ENCODE measurements at places on chromosomes 1 and 21.
A peak's percentile ranks its signal among the peaks of the same experiment; 100 is the strongest.

- no peak for DNase-seq
Measured at GRCh38 chr1:172278478-172278877, 142.0 kb upstream of the C1orf105 start.

- no peak for DNase-seq
Measured at GRCh38 chr21:16079830-16080229, 350.0 kb downstream of the USP25 start.

DNA sequence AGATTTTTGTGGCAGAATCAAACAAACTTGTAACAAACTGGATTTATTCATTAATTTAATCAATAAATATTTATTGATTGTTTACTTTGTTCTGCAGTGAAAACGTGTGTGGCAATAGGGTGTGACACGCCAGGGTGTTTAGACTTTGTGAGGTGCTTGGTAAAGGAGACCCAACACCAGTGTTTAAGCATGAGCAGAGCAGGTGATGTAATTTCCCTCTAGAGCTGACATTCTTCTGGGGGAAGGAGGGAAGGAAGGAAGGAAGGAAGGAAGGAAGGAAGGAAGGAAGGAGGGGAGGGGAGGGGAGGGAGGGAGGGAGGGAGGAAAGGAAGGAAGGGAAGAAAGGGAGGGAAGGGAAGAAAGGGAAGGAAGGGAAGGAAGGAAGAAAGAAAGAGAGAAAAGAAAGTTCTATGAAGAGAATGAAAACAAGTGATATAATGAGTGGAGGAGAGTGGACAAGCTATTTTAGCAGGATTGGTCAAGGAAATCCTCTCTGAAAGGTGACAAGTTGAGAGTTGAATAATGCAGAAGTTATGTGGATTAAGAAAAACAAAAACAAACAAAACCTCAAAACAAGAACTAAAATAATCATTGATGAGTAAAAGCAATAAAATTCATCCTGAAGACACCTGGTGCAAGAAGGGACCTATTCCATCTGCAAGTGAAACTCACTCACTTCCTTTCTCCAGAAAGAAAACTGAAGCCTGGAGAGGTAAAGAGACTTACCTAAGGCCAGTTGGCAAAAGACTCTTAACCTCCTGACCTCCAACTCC, 60.8 kb downstream of the TSEN15 start:
- DNase-seq, result no peak

- DNase-seq, result no peak
Measured at GRCh38 chr1:100322436-100323211, 29.7 kb upstream of the CDC14A start.

DNA sequence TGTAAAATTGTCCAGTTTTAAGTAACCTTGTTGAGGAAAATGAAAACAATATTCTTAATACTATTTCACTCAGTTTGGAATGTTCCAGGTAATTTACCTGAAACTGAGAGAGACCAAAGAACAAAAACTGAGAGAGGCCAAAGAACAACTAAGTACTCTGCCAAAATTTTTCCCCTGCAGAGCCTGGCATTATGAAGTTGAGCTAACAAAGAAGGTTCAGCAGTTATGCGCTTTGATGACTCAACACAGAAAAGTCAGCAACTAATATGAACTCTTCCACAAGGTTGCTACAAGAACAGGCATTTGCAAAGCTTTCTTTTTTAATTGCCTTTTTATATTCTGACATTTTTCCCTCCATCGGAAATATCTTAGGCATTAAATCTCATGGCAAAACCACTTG, 270.9 kb downstream of the CHRM3 start:
- no peak for DNase-seq

DNA sequence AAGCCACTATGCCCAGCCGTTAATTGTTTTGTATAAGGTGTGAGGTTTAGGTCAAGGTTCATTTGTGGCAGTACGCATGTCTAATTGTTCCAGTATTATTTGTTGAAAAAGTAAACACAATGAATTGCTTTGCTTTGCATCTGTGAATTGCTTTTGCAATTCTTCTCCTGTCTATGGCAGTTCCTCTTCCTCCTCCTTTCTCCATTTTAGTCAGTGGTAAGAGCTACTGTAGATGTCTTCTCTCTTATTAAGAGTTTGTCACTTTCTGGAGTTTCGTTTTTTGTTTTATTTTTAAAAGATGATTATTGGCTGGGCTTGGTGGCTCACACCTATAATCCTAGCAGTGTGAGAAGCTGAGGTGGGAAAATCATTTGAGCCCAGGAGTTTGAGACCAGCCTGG, 29.2 kb downstream of the C1orf185 start:
- no peak for DNase-seq

DNA sequence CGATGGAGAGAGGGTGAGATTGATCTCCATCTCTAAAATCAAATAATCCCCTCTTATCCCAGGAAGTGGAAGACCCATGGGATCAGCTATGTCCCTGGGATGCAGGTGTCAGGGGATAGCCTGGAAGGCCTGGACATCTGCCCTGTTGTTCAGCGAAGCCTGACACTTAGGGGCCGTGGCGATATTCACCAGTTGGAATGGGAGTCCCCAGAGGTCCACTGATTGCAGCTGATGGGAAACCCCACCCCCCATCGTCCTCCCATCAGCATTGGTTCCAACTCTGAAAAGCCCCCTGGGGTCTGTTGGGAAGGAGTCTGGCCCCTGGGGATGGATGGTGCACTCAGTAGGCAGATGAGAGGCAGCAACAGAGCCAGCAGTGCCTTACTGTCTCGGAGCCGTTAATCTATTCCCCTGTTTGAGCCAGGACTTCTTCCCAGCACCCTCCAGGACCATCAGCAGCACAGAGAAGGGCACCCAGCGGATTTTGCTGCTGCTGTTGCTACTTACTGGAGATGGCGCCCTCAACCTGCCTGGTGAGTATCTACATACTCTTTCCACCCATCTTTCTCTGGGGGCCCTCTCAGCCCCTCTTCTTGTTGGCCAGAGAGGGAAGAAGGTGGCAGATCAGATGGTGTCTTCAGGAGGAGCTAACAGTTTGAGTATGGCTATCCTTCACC, 13.4 kb downstream of the CATSPER4 start:
- no peak for DNase-seq

GRCh38 chr1:61453111-61453961, 271.6 kb downstream of the TM2D1 start:
- DNase-seq, result peak; percentile 4

DNA sequence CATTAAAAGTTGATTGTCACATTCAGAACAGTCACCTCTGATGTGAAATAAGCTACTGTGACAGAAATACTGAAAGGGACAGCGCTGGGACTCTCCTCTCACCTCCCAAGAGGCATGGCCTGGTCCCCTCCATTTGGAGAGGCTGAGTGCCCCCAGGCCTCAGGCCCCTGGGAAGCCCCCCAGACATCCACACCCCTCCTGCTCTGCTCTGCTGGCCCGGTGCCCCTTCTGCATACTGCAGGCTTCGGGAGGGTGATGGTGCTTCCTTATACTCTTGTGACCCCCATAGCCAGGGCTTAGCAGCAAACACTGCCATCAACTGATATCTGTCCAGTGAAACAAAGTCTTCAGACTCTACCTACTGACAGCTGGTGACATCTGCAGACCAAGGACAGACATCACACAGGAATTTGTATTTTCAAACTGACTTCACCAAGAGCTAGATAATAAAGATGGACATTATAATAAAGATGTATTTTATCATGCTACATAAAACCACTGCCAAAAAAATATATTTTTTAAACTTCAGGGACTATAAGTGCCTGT, 36.9 kb downstream of the C2CD2 start:
- DNase-seq, result no peak

GRCh38 chr1:186761358-186761757, 67.4 kb upstream of the PLA2G4A start:
- DNase-seq, result no peak

DNA sequence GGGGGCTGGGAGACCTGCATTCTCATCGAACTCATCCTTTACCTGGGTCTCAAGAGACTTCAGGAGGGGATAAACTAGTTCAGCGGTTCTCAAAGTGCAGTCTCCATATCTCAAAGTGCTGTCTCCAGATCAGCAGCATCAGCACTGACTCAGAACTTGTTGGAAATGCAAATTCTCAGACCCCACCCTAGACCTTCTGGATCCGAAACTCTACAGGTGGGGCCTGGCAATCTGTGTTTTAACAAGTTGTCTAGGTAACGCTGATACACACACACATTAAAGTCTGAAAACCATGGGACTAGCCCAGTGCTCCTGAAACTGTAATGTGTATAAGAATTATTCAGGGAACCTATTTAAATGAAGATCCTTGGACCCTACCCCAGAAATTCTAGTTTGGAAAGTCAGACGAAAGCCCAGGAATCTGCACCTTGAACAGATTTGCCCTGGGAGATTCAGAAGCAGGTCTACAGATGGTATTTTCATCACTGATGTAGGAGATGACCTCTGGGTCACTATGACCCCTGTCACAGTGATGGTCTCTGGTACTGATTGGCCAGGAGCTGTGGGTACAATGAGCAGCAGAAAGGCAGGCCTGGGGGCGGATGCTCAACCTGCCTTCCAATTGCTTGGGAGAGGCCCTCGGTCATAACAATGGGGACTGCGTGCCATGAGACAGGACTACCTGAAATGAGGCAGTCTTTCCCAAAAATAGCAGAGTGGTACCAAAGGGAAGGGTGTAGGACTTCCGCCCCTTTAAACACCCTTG, 127.2 kb downstream of the FAM78B start:
- no peak for DNase-seq

DNA sequence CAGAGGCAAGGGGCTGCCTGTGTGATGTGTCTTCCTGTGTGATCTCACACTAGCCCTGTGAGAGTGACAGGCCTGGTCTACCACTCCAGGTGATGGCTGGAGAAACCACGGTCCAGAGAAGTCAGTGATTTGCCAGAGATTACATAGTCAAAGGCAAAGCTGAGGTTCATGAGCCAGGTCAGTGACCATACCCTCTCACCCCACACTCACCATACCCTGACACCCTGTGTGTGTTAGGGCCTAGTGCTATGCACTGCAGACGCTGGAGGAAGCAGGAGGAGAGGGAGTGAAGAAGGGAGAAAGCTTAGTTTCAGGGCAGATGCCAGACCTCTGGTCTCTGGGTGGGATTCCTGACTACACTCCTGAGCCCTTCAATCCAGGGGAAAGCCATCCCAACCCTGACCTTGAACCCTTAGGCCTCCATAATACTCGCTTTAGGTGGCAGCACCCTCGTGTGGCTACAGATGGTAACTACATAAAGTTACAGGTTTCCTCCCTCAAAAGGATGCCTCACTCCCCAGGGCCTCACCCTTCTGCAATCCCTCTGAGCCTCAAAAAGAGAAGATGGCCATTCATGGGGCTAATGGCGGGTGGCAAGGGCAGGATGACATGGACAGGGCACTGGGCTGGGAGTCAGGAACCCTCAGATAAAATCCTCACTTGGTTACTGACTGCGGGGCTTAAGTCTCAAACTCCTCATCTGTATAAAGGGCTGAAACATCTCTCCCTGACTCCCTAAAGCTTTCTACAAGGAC, 20.8 kb upstream of the SDC3 start:
- DNase-seq, result no peak

DNA sequence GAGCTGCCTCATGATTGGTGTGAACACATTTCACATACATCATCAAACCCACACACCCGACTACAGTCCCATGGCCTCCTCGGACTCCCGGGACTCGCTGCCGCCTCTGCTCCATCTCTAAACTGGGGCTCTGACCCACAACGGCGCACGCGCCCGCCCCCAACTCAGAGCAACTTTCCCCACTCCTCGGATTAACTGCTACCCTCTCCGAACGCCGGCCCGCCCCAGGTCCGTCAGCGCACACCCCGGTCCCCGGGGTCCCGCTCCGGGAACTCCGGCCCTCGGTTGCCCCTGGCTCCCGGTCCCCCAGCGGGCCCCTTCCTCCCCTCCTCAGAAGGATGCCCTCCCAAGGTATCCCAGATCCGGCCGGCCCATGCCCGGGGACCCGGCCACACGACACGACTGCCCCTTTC, 740 bp downstream of the DSTYK start:
- no peak for DNase-seq

- DNase-seq, result no peak
Measured at GRCh38 chr1:11671544-11672286, 7.7 kb downstream of the FBXO6 start.

GRCh38 chr1:189675712-189676244, 801.9 kb downstream of the BRINP3 start:
- DNase-seq, result no peak

DNA sequence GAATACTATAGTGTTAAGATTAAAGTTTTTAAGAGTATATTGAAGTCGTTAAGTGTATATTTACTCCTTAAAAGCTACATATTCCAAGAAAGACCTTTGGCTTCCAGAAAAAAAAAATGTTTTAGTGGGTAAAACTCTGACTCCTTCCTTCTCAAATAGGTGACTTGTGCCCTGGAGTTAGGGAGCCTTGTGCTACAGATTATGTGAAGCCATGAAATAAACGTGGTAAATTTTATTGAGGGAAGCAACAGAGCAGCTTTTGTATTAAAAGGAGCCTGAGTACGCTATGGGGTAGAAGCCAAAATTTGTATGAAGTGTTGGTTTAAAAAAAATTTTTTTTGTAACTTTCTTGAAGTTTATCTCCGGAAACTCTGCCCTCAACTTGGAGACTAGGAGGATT, 994 bp downstream of the RO60 start:
- no peak for DNase-seq

DNA sequence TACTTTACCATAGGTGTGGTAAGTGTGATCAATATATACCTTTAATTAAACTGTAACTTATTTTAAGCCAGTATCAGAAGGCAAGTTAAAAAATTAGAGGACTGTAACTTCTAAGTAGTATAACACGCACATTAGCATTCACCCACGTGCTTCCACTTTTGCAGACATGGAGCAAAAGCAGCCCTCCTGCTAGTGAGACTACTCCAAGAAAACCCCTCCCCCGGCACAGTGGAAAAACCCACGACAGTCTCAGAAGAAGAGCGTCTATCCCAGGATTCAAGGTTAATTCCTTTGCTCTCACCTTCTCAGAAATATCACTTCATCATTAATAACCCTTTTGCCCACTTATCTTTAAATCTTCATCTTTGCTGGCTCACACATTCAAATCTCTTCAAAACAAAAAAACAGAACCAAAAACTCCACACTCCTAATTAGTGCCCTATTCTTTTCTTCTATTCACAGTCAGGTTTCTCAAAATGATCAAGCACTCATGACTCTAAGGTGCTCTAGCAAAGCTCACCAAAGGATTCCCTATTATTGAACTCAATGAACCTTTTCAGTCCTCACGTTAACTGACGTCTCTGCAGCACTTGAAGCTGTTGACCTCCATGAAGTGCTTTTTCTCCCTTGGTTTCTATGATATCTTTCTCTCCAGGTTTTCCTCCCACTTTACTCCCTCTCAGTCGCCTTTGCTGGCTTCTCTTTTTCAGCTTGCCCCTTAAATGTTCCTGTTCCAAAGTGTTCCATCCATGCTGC, 213.5 kb downstream of the SMYD3 start:
- DNase-seq, result no peak

DNA sequence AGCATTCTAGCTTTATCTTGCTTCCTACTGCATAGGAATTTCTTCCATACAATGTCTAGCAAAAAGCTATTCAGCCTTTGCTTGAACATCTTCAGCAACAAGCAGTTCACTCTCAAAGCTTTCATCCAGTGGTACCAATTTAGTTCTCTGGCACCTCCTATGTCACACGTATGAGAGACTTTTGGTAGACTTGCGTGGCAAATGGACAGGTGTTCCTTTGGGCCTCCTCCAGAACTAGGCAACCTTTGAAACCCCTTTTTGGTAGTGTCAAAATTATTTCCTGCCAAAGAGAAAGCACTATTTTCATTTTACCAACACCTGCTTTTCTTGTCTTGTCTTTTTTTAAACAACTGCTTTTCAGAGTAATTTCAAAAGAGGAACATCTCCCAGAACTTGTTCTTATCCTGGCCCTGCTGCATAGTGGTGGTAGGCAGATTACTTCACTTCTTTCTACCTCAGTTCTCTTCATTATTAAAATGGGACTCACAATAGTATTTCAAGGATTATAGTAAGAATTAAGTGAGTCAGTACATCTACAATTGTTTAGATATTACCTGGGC, 122.4 kb downstream of the MAST2 start:
- no peak for DNase-seq

GRCh38 chr1:36309397-36309796, 3.2 kb downstream of the SH3D21 start:
- no peak for DNase-seq

All from stimulated activated CD4-positive, alpha-beta T cell treated with anti-CD3 and anti-CD28 coated beads, Interleukin-1b, Interleukin-23, amount 100 ng/mL, for 1 hour (primary cell).